Epithelial cell of umbilical artery (primary cell): ENCODE measurements at places on chromosomes 12 and 14. TPM values are rescaled to one million over a fixed set of nuclear protein-coding genes. Genes with fewer than 3 reads are reported as not detected.

The VTI1B gene
- total RNA-seq: 46.1 and 49.8 TPM in 2 replicates

The ZNF26 gene
- total RNA-seq: 10.4 and 12.5 TPM in 2 replicates

The LUM gene
- 2.3 and 7.1 TPM in 2 replicates for total RNA-seq

The ADAM21 gene
- under 0.01 and 0.30 TPM in 2 replicates for total RNA-seq

The FOXG1 gene
- total RNA-seq: not detected in 2 replicates

The E2F7 gene
- total RNA-seq: 2.9 and 6.8 TPM in 2 replicates

The TBX3 gene
- total RNA-seq: 0.97 and 1.7 TPM in 2 replicates

The PLEKHH1 gene
- total RNA-seq: under 0.01 TPM in 2 replicates

The RNU4-1 gene
- total RNA-seq: under 0.01 TPM in 2 replicates
